ENCODE measurements at places on chromosomes 7 and 10.

GRCh38 chr7:18420748-18421147 lies 74.8 kb upstream of the HDAC9 start:
- peak; percentile 14 for DNase-seq

DNA sequence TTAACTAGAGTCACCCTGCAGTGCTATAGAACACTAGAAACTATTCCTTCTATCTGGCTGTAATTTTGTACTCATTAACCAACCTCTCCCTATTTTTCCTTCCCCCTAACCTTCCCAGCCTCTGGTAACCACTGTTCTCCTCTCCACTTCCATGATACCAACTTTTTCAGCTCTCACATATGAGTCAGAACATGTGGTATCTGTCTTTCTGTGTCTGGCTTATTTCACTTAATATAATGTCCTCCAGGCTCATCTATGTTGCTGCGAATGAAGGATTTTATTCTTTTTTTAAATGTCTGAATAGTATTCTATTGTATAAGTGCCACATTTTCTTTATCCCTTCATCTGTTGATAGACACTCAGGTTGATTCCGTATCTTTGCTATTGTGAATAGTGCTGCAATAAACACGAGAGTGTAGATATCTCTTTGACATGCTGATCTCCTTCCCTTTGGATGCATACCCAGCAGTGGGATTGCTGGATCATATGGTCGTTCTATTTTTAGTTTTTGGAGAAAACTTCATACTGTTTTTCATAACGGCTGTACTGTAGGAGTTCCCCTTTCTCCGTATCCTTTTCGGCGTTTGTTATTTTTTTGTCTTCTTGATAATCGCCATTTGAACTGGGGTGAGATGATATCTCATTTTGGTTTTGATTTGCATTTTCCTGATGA lies 101.4 kb downstream of the FAM107B start:
- DNase-seq = peak; percentile 11

DNA sequence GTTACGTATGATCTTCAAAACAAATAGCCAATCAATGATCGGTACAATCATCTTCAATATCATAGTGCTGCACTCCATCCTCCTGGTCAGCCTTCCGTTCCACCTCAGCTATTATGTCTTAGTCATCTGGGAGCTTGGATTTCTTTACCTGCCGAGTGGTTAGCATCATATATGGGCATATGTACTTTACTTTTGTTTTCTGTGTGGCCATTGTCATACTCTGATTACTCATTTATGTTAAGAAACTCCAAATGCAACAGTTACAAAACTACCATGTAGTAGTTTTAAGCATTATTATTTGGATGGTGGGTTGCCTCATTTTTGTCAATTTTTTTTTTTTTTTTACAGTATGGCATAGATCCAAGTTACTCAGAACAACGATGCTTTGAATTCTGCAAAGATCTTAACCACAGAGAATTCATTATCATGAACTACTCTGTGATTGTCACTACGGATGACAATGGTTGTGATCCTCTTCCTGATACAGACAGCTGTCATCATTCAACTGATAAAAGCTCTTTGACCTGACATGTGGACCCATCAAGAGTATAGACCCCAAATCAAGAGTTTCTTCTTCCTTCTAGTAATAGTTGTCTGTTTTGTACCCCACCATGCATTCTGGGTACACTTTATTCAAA lies 52.1 kb upstream of the NME8 start:
- DNase-seq = no peak

DNA sequence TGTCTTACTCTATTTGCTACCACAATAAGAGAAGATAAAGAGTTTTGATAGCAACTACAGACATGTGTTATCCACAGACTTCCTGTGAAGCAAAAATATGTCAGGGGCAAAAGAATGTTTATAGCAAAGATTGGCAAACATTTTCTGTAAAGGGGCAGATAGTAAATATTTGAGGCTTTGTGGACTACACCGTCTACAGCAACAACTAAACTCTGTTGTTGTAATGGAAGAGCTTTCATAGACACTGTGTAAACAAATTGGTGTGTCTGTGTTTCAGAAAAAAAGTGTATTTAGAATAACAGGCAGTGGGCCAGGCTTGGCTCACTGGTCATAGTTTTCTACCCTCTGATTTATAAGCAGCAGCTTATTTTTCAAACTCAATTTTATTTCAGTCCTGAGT lies 521.4 kb downstream of the ANKRD7 start:
- no peak for DNase-seq

DNA sequence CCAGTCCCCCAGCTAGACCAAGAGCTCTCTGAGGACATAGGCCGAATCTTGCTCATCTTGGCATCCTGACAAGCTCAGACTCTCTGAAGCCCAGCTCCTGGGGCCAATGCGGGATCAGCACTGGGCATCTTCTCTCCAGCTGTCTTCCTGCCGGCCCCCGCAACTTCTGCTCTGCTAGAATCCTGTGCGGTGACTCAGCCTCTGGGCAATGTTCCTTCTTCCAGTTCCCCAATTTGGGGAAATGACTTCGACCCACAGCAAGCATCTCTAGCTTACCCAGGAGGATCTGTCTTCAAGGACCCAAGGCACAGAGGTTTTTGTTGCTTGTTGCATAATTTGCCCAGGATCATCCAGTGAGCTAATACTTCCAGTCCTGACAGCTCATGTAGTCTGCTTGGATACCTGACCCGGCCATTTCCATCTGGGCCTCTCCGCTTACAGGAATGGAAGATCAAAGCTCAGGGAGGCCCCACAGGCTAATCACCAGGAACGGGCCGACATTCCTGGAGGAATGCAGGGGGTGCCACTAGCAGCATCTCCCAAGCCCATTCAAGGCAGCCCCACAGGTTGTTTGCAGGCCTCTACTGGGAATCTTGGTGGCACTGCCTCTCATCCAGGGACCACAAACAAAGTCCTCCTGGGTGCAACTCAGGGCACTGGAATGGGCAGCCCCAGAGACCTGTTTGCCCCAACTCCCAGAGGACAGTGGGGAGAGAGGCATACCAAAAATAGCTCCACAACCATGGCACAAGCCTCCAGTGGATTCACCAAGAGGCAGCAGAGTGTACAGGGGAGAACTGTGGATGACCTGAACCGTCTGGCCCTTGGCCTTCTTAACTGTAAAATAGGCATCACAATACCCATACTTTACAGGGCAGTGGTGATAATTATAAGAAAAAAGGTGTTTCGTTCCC lies 151.9 kb downstream of the NEURL1 start:
- no peak for DNase-seq

DNA sequence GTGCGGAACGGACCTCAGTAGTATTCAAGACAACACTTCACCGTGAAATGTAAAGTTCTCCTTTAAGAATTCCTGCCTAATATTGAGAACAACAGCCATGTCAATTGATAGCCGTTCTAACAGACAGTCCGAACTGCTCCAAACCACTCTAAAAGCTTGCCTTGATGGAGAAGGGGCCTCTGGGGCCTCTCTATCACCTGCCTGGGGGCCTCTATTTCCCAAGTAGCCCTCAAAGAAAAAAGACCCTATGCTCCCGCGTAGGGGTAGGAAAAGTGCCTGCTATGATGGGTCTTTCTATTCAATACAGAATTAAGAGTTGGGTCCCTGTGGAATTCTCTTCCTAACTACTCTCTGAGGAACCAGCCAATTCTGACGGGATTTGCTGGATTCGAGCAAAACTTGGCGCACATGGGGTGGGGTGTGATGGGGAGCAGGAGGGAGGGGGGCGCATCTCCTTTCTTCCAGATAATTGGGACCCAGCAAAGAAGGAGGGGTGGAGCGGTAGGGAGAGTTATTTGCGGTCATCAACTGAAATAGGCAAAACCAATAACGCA lies 8.3 kb upstream of the DLX6 start:
- no peak for DNase-seq
